ENCODE measurements at places on chromosomes 2 and 18. TPM values are rescaled to one million over a fixed set of nuclear protein-coding genes. Genes with fewer than 3 reads are reported as not detected.

DNA sequence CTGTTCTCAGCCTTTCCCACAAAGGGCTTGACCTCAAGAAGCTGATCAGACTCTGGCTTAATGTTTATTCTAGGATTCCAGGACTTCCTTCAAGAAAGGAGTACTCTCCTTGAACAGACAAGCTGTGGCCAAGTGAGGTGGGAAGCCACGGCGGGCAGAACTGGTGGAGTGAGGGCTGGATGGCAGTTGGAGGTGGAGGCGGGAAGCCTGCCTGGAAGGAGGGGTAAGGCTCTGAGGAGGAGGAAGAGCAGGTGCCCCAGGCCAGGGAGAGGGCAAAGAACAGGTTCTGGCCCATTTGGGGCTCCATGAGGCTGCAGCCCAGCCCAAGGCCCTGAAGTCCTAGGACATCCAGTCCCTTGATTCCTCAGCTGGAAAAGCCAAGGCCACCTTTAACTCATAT, 143.9 kb downstream of the CYP26B1 start:
- H3K4me1 ChIP-seq = no peaks in the 10 kb centered on the region
- H3K36me3 ChIP-seq = no peaks in the 10 kb centered on the region
- no peak overlapping the region for H3K27ac ChIP-seq
- no peak for DNase-seq
- H3K4me3 ChIP-seq = no peak overlapping the region

The SKOR2 gene
- not detected for total RNA-seq

The MAP2 gene
- 57.6 TPM for total RNA-seq

DNA sequence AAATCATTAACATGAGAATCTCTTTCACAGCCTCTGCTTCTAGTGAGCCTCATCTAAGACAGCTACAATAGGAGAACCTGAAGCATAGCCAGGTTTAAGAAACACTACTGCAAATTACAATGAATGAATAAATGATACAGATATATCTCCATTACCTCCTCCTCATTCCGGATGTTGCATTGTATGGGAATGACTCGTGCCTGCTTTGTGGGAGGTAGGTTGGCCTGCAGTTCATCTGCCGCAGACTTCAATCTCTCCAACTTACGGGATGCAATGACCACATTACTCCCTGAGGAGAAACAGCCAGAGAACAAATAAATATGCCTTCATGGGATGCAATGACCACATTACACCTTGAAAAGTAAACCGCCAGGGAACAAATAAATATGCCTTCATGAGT, 15.4 kb downstream of the PECR start:
- no peak overlapping the region for H3K4me3 ChIP-seq
- no peak overlapping the region for H3K27ac ChIP-seq
- H3K4me1 ChIP-seq = no peaks in the 10 kb centered on the region

GRCh38 chr2:207110715-207111114, 55.0 kb downstream of the KLF7 start:
- no peaks in the 10 kb centered on the region for H3K27me3 ChIP-seq
- no peaks in the 10 kb centered on the region for H3K4me1 ChIP-seq
- no peak for DNase-seq
- no peak overlapping the region for H3K4me3 ChIP-seq

The SLC9A4 gene
- total RNA-seq = not detected

DNA sequence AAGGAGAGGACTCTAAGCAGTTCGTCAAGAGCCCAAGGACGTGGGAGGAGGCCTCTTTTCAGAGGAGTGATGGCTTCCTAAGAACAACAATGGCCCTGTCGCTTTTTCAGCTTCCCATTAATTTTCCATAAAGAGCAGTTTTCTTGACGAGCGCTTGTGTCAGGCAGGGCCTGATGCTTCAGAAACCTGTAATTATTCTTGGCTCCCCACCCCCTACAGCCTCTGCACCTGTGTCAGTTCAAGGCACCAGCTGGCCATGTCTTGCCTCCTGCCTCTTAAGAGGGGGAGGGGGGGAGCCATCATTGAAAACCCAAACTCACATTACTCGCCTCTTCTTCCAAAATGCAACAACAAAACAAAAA, 32.3 kb downstream of the KLF7 start:
- H3K4me1 ChIP-seq = peaks cover 72% of the 10 kb centered on the region
- H3K27me3 ChIP-seq = no peaks in the 10 kb centered on the region
- H3K4me3 ChIP-seq = no peak overlapping the region
- no peaks in the 10 kb centered on the region for H3K36me3 ChIP-seq
- H3K27ac ChIP-seq = peak overlapping the region; percentile 89

The ZC3H6 gene
- total RNA-seq = 1.5 TPM

GRCh38 chr2:239310401-239311061, 90.3 kb downstream of the HDAC4 start:
- no peak overlapping the region for H3K4me3 ChIP-seq
- H3K4me1 ChIP-seq = no peaks in the 10 kb centered on the region
- H3K27me3 ChIP-seq = no peaks in the 10 kb centered on the region
- peak overlapping the region; percentile 51 for H3K27ac ChIP-seq
- no peaks in the 10 kb centered on the region for H3K36me3 ChIP-seq

The RHOB gene
- total RNA-seq = 3,143 TPM

The RAB6C gene
- total RNA-seq = not detected

DNA sequence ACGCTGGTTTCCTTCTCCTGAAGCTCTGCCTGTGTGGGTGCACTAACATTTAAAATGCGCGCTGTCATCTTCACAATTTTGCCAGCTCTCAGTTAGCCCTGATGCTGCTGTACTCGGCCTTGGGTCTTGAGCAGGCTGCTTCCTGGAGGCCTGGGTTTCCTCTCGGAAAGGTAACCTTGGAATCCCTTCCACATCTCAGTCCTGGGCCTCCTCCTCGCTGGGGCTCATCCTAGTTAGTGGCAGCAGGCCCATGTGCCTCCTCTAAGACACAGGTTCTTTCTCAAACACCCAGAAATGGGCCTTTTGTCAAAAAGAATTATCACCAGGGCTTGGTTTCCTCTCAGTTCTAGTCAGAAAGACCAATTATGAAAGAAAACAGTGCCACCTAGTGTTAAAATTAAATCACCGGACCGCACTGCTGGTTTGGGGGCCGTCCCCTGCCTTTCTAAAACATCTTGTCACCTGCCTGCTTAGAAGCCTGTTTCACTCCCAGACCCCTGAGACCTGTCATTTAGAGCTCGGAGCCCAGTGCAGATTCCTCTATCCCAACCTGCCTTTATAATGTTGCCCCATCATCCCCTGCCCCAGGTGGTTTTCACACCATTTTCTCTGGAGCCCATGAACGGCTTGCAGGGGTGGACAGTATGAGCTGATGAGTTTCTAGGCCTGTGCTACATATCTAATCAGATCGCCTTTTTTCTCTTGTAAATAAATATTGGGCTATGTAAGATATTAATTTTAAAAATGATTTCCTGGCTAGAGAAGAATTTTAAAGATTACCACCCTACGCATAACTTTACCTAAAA, 42.4 kb downstream of the HK2 start:
- no peak for DNase-seq
- no peaks in the 10 kb centered on the region for H3K4me1 ChIP-seq
- no peak overlapping the region for H3K4me3 ChIP-seq
- H3K27ac ChIP-seq = no peak overlapping the region

The ANKRD23 gene
- total RNA-seq = 4.0 TPM

DNA sequence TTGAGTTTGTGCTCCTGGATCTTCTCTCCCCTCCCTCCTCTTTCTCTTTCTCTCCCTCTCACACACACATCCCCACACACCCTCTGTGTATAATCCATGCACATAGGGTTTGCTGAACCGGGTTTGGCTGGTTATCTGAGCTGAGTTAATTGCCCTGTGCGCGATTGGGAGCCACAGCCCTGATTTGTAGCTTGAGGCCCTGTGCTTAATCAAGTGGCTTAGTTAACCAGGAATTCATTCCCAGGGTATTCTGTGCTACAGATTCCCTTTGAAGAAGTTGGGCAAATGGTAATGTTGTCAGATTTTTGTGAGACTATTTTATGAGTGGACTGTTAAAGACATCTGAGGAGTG, 6.2 kb downstream of the PARD3B start:
- no peak overlapping the region for H3K27ac ChIP-seq
- no peaks in the 10 kb centered on the region for H3K27me3 ChIP-seq
- H3K4me1 ChIP-seq = no peaks in the 10 kb centered on the region

The AGXT gene
- not detected for total RNA-seq

- H3K27me3 ChIP-seq = no peaks in the 10 kb centered on the region
- H3K36me3 ChIP-seq = no peaks in the 10 kb centered on the region
- no peak for DNase-seq
- H3K4me1 ChIP-seq = peaks cover 8% of the 10 kb centered on the region
- H3K4me3 ChIP-seq = no peak overlapping the region
Observed at GRCh38 chr2:41994233-41994637, 53.6 kb upstream of the PKDCC start.

The PROM2 gene
- not detected for total RNA-seq

DNA sequence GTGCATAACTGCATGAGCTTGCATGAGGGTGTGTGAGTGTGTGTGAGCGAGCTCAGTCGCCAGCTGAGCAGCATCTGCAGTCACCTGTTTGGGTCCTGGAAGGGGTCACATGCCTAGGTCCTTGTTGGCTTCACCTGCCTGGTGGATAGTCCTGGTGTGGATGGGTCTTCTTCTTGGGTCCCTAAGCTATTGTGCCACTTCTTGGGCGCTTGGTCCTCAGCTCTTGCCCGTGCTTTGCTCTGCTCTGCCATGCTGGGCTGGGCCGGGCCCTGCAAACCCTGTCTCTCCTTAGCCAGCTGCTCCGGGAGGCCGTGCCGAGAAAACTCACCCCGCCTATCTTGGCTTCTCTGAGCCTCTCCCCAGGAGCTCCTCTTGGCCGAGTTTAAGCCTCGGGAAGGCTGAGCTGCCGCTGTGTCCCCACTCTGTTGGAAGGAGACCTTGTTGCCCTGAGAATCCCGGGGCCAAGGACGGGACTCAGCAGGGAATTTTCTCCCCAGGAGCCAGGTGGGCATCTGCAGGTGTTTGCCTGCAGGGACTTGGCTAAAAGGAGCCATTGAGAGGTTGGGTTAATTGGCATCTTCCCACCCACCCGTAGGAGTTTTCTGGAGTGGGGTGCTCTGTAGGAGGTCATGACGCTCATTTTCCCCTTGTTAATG, 300.8 kb downstream of the NDUFA10 start:
- H3K4me3 ChIP-seq = no peak overlapping the region
- no peaks in the 10 kb centered on the region for H3K27me3 ChIP-seq
- H3K36me3 ChIP-seq = no peaks in the 10 kb centered on the region
- peaks cover 2% of the 10 kb centered on the region for H3K4me1 ChIP-seq
- DNase-seq = no peak

DNA sequence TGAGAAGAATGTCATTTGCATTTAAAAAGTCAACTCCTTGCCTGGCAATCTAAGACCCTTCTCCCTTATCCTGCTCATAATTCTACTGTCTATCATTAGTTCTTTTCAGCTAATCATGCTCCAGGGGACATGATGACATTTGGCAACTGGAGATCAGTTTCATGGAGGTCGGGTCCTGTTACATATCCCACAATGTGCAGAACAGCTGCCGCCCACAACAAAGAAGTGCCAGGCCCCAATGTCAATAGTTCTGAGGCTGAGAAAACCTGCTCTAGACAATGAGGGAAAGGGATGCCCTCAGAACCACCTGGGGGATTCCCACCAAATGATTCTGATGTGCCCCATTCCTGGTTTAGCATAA, 53.4 kb upstream of the IL1RL1 start:
- H3K4me3 ChIP-seq = no peak overlapping the region
- H3K36me3 ChIP-seq = no peaks in the 10 kb centered on the region
- DNase-seq = no peak

The LRRC30 gene
- total RNA-seq = not detected

The HMSD gene
- not detected for total RNA-seq

DNA sequence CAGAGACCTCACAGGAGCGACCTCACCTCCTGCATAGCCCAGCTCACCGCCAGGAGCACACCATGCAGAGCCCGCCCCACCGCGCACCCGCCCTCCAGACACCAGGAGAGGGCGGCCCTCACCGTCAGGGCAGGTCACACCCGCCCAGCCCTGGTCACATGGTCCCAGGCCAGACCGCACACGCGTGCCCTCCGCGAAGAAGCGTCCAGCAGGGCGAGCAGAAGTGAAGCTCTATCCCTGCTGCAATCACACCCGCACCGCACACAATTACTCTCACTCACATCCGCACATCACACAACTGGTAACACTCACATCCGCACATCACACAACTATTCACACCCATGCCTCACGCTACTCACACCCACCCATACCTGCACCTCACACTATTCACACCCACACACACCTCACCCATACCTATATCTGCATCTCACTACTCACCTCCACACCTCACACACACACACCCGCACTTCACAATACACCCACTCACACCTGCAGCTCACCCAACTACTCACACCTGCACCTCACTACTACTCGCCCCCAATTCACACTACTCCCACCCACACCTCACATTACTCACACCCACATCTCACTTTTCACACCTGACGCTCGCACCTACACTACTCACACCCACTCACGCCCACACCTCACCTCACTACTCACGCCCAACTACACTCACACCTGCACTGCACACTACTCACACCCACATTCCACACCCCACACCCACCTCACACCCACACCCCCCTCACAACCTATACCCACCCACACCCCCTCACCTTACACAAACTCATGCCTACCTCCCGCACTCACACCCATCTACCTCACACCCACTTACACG, 242.0 kb downstream of the HDAC4 start:
- peaks cover 62% of the 10 kb centered on the region for H3K36me3 ChIP-seq
- DNase-seq = peak; percentile 47
- no peaks in the 10 kb centered on the region for H3K27me3 ChIP-seq
- H3K4me3 ChIP-seq = no peak overlapping the region

GRCh38 chr2:113305146-113305545, 26.4 kb upstream of the PAX8 start:
- no peaks in the 10 kb centered on the region for H3K36me3 ChIP-seq
- H3K27me3 ChIP-seq = no peaks in the 10 kb centered on the region
- no peaks in the 10 kb centered on the region for H3K4me1 ChIP-seq
- no peak for DNase-seq
- H3K4me3 ChIP-seq = no peak overlapping the region

GRCh38 chr2:234797566-234798250, 154.1 kb upstream of the SH3BP4 start:
- H3K4me1 ChIP-seq = no peaks in the 10 kb centered on the region
- DNase-seq = no peak
- H3K36me3 ChIP-seq = no peaks in the 10 kb centered on the region
- no peak overlapping the region for H3K27ac ChIP-seq
- H3K4me3 ChIP-seq = no peak overlapping the region

GRCh38 chr2:206127656-206128055, 31.6 kb downstream of the NDUFS1 start:
- DNase-seq = no peak
- peaks cover 99% of the 10 kb centered on the region for H3K36me3 ChIP-seq
- no peaks in the 10 kb centered on the region for H3K27me3 ChIP-seq

DNA sequence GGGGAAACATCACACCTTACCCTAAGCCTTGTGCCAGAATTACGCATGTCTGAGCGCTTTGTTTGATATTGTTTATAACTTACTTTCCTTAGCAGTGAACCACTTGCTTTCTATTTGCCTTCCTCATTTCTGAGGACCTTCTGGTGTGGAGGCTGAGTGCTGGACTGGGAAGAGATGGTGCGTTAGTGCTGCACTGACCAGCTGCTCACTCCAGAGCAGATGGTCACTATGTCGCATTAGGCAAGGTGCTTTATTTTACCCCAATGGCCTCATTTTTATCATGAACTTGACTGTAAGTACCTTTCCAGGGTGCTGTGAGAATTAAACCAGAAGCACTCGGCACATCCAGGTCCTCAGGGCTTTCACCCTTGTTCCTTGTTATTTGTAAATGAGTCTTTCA, 46.6 kb upstream of the TMEM18 start:
- DNase-seq = no peak
- no peak overlapping the region for H3K4me3 ChIP-seq
- no peak overlapping the region for H3K27ac ChIP-seq

Measured in ascending aorta (tissue), 2 donors.